Fibroblast of skin of right biceps (primary cell): ENCODE measurements at places on chromosomes 12 and 14.

GRCh38 chr12:25769082-25769945 is 189.2 kb upstream of the RASSF8 start:
- peak; percentile 86 for DNase-seq

DNA sequence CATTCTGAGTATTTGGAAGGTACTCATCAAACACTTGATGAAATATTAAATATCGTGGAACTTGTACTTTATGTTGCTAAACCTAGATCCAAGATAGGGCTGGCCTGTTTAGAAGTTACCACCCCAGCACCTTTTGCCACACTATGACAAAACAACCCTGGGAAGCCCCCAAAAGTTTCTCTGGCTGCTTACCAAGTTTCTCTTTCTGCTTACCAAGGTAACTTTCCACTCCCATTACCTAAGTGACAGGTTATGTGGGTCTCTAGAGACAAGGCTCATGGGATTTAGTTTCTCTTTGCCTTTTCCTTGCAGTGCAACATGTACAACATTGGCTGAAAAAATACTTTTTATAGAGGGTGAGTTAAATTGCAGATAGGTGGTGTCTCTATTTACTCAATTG is 28.9 kb upstream of the PPM1A start:
- DNase-seq: no peak

DNA sequence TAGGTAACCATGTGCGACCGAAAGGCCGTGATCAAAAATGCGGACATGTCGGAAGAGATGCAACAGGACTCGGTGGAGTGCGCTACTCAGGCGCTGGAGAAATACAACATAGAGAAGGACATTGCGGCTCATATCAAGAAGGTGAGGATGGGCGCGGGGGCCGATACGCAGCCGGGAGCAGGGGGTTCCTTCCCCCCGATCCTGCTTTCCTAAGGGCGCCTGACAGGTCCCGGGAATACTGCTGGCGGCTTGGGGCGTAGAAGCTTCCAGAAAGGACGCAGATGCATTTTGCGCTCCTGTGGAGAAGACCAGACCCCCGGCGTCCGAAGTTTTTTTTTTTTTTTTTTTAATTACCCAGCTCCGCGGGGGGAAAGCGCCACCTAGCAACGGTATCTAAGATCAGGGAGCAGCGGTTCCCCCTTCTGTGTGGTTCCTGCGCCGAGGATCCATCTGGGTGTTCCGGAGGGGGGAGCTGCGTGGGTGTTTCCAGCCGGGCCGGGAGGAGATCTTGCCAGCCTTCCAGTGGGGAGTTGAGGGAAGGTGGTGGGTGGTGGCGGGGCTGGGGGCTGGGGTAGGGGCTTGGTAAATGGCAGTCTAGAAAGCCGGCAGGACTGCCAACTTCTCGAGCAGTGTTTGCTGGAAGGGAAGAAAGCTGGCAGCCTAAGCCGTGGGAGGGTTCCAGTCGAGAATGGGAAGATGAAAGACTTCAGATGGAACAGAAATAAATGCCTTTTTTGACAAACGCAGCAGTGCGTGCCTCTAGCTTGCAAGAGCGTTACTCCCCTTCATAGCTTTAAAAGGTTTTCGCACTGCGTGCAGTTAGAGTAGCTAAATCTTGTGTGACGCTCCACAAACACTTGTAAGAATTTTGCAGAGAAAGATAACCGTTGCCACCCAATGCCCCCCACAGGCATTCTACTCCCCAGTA is 764 bp downstream of the DYNLL1 start:
- peak; percentile 46 for DNase-seq

DNA sequence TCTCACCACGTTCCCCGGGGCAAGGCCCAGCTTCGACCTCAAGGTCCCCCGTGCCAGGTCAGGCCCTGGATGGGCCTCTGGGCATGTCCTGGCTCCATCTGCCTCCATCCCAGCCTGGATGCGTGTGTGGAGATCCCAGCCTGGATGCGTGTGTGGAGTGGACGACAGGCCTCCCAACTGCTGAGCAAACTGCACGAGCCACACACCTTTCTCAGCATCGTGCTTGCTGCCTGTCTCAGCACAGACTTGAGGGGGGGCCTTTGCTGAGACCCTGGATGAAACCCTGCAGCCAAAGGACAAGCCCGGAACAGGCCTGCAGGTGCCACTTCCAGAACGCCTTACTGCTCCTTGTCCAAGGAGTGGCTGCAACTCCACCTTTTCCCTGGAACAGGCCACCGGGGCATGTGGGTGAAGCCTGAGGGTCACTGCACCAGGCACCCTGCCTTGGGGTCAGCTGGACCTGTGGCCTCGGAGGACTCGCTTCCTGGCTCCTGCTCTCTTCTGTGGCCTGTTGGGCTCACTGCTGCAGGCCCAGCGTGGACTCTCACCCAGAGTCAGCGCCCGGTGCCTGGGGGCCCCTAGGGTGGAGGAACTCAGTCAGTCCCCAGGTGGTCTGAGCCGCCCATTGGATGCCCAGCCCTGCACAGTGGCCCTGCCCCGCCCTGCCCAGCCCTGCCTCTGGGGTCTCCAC is 176.0 kb downstream of the KIF26A start:
- no peak for DNase-seq

DNA sequence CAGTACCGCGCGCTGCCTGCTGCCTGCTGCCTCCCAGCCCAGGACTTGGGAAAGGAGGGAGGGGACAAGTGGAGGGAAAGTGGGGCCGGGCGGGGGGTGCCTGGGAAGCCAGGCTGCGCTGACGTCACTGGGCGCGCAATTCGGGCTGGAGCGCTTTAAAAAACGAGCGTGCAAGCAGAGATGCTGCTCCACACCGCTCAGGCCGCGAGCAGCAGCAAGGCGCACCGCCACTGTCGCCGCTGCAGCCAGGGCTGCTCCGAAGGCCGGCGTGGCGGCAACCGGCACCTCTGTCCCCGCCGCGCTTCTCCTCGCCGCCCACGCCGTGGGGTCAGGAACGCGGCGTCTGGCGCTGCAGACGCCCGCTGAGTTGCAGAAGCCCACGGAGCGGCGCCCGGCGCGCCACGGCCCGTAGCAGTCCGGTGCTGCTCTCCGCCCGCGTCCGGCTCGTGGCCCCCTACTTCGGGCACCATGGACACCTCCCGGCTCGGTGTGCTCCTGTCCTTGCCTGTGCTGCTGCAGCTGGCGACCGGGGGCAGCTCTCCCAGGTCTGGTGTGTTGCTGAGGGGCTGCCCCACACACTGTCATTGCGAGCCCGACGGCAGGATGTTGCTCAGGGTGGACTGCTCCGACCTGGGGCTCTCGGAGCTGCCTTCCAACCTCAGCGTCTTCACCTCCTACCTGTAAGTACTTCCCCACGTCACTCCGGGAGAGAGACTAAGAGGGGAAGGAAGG is at the start of gene LGR5:
TSS of gene LGR5 (plus strand) at position 186 of the 732 bp plus-strand sequence. CDS start at position 469, 283 bp downstream.
- DNase-seq: peak; percentile 41

DNA sequence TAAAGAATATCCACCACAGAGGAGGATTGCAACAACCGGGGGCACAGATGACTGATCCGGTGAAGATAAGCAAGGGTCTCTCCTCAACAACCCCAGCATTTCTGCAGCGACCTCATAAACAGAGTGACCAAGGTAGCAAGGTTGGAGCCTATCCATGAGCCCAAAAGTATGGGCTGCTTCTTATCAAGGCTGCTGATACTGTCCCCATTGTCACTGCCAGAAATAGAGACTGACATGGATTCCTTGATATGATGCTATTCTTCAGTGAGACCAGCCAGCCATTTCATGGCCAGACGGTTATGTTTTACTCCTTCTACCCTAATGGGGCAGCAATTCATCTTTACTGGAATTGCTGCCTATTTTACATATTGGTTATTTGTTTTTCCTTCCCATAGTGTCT is 61.9 kb upstream of the ARHGAP5 start:
- DNase-seq: no peak
